Activated naive CD4-positive, alpha-beta T cell treated with anti-CD3 and anti-CD28 coated beads for 36 hours (primary cell): ENCODE measurements at places on chromosomes 4 and X.
A peak's percentile ranks its signal among the peaks of the same experiment; 100 is the strongest.

- DNase-seq: no peak
Observed at GRCh38 chr4:98639108-98639507, 19.3 kb downstream of the TSPAN5 start.

GRCh38 chr4:1748465-1748995 lies 27.2 kb downstream of the TACC3 start:
- peak; percentile 89 for DNase-seq

DNA sequence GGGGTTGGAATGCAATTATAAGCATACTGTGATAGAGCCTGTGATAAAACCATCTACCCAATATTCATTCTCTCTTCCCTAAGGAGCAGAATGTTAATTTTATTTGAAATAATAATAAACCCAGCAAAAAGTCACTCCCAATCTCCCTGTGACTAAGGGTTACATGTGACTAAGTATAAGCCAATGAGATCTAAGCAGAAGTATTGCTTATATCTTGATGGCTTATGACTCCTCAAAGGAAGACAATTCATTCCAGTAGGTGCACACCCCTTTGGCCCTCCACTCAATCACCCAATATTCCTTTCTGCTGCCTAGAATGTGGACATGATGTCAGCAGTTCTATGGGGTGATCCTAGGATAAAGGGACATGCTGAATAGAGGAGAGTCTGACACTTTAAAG lies 224.6 kb downstream of the ADAMTS3 start:
- DNase-seq: no peak

DNA sequence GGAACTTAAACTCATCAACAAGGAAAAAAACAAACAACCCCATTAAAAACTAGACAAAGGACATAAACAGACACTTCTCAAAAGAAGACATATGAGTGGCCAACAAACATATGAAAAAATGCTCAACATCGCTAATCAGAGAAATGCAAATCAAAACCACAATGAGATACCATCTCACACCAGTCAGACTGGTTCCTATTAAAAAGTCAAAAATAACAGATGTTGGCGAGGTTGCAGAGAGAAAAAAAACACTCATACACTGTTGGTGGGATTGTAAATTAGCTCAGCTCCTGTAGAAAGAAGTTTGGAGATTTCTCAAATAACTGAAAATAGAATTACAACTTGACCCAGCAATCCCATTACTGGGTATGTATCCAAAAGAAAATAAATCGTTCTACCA lies 28.7 kb downstream of the APLN start:
- DNase-seq: no peak

DNA sequence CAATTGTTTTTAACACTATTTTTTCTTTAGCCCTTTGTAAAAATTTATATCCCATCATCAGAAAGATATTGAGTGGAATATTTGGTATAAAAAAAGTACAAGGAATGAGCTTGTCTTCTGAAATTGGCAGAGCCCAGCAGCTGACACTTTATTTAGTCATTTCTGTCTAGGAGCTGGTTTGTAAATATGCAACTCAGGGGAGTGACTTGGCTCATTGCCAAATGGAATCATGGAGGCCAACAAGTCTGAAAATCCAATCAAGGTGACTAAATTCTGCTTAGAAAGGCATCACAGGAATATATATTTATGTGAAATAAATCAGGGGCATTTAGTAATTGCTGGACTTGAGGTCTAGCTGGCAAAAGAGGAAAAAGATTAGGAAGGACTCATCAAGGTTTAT lies 74.4 kb downstream of the OTC start:
- no peak for DNase-seq

GRCh38 chrX:156008915-156009314 lies 11.4 kb downstream of the IL9R start:
- no peak for DNase-seq
